Camera-type eye (tissue), 1 donor: ENCODE measurements at places on chromosomes 6 and 20. TPM values are rescaled to one million over a fixed set of nuclear protein-coding genes. Genes with fewer than 3 reads are reported as not detected.

Gene TFAP2C
- total RNA-seq = 13.0 TPM

Gene MRPS10
- 46.5 TPM for total RNA-seq

Gene OGFRL1
- 55.0 TPM for total RNA-seq

Gene C20orf204
- total RNA-seq = 1.0 TPM

Gene TRPC4AP
- total RNA-seq = 76.2 TPM

Gene SGK2
- total RNA-seq = 3.0 TPM

Gene CST1
- not detected for total RNA-seq

Gene PNLDC1
- total RNA-seq = 0.49 TPM

Gene NRSN1
- total RNA-seq = 12.5 TPM

Gene RAET1L
- not detected for total RNA-seq

Gene C20orf144
- total RNA-seq = 0.22 TPM

Gene MOG
- 0.16 TPM for total RNA-seq

Gene DEFB124
- total RNA-seq = not detected

Gene GNMT
- not detected for total RNA-seq

Gene WASF1
- total RNA-seq = 31.2 TPM

Gene TPD52L2
- total RNA-seq = 69.2 TPM

Gene EPM2A
- 29.1 TPM for total RNA-seq

Gene DUSP15
- 9.0 TPM for total RNA-seq

Gene GMNN
- total RNA-seq = 20.7 TPM

Gene STX11
- total RNA-seq = 2.2 TPM

Gene OR2J3
- total RNA-seq = not detected

Gene KCNK16
- total RNA-seq = not detected

Gene CLPSL2
- total RNA-seq = not detected

Gene FAM83B
- total RNA-seq = 4.5 TPM

Gene MROH8
- 8.4 TPM for total RNA-seq

Gene SLC44A4
- total RNA-seq = 3.0 TPM

Gene ZMYND8
- 35.6 TPM for total RNA-seq

Gene PNPLA1
- total RNA-seq = 0.16 TPM

Gene CGA
- total RNA-seq = not detected

Gene BHLHE23
- 4.7 TPM for total RNA-seq

Gene BMP7
- 29.6 TPM for total RNA-seq

Gene TTBK1
- 4.6 TPM for total RNA-seq

Gene C6orf52
- not detected for total RNA-seq

Gene SLC35D3
- total RNA-seq = 4.9 TPM

Gene SNAI1
- total RNA-seq = 0.22 TPM

Gene CCR6
- total RNA-seq = not detected

Gene PDE10A
- 19.6 TPM for total RNA-seq

Gene NCOA3
- total RNA-seq = 52.7 TPM

Gene GRM4
- total RNA-seq = 8.1 TPM

Gene LEMD2
- 49.7 TPM for total RNA-seq

Gene LIME1
- total RNA-seq = 16.5 TPM

Gene SLPI
- total RNA-seq = 61.1 TPM

Gene CAP2
- 17.6 TPM for total RNA-seq

Gene ZBTB12
- total RNA-seq = 17.9 TPM

Gene ADAM33
- total RNA-seq = 42.6 TPM

Gene MYT1
- total RNA-seq = 37.3 TPM

Gene AIF1
- total RNA-seq = 10.5 TPM

Gene EPHA7
- total RNA-seq = 39.6 TPM

Gene CCDC170
- total RNA-seq = 3.5 TPM

Gene ZSWIM3
- 16.2 TPM for total RNA-seq

Gene NHLRC1
- 2.8 TPM for total RNA-seq

Gene TOX2
- 3.3 TPM for total RNA-seq

Gene CYP24A1
- total RNA-seq = 0.38 TPM

Gene OR2B6
- not detected for total RNA-seq

Gene TRIM31
- not detected for total RNA-seq

Gene LTA
- not detected for total RNA-seq

Gene HSPA12B
- 17.8 TPM for total RNA-seq

Gene HCRTR2
- 1.5 TPM for total RNA-seq
